Parietal lobe (tissue), 2 donors: ENCODE measurements at places on chromosomes 11 and 22. TPM values are rescaled to one million over a fixed set of nuclear protein-coding genes. Genes with fewer than 3 reads are reported as not detected.

BRSK2 gene
- total RNA-seq, result 54.5 TPM

TMEM41B gene
- total RNA-seq, result 42.9 TPM

C11orf86 gene
- not detected for total RNA-seq

NCR3LG1 gene
- 23.8 TPM for total RNA-seq

GPHA2 gene
- total RNA-seq, result not detected

KCNK4 gene
- total RNA-seq, result 5.3 TPM

C11orf58 gene
- 271 TPM for total RNA-seq

TMEM121B gene
- 16.6 TPM for total RNA-seq

OR2AG1 gene
- total RNA-seq, result not detected

LINC01488 gene
- not detected for total RNA-seq

CHRM1 gene
- total RNA-seq, result 12.8 TPM

CRYBB3 gene
- not detected for total RNA-seq

C11orf91 gene
- not detected for total RNA-seq

IGF2 gene
- 3.1 TPM for total RNA-seq

FAT3 gene
- total RNA-seq, result 291 TPM

SYT13 gene
- total RNA-seq, result 153 TPM

ROBO4 gene
- total RNA-seq, result 3.1 TPM

RCOR2 gene
- total RNA-seq, result 16.0 TPM

WNT7B gene
- 9.1 TPM for total RNA-seq

OMP gene
- total RNA-seq, result 3.4 TPM

DLG2 gene
- 482 TPM for total RNA-seq

MPPED2 gene
- total RNA-seq, result 137 TPM

DSCAML1 gene
- total RNA-seq, result 30.7 TPM

PATE2 gene
- total RNA-seq, result 1.9 TPM

MCHR1 gene
- total RNA-seq, result 0.63 TPM

NRIP3 gene
- total RNA-seq, result 8.8 TPM

SLC5A1 gene
- total RNA-seq, result not detected

RHOD gene
- not detected for total RNA-seq
